ENCODE measurements at places on chromosomes 2 and 18. TPM values are rescaled to one million over a fixed set of nuclear protein-coding genes. Genes with fewer than 3 reads are reported as not detected.

DNA sequence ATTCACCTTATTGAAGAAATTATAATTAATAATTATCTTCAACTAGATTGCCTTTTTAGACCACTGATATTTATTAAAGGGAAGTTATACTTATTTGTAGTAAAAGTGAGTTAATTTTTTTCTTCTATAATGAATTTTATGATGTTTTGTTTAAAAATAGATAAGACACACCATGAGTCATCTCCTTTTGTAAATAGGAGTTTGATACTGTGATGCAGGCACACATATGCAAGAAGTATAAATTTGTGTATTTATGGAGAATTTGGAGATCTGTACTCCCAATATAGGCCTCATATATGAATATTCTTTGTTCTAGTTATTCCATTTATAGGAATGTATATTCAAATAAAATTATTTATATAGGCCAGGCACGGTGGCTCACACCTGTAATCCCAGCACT lies 703.5 kb upstream of the CHAC2 start:
- H3K36me3 ChIP-seq: no peaks in the 10 kb centered on the region
- H3K27me3 ChIP-seq: no peaks in the 10 kb centered on the region
- H3K27ac ChIP-seq: no peak overlapping the region
- no peak for DNase-seq
- H3K4me1 ChIP-seq: no peaks in the 10 kb centered on the region

GRCh38 chr2:32043561-32043960 lies 4.0 kb upstream of the DPY30 start:
- peaks cover 6% of the 10 kb centered on the region for H3K4me1 ChIP-seq
- H3K36me3 ChIP-seq: no peaks in the 10 kb centered on the region
- DNase-seq: no peak
- H3K4me3 ChIP-seq: no peak overlapping the region

GRCh38 chr2:232363784-232364615 lies 14.6 kb upstream of the ALPP start:
- H3K27me3 ChIP-seq: no peaks in the 10 kb centered on the region
- no peak overlapping the region for H3K27ac ChIP-seq
- no peaks in the 10 kb centered on the region for H3K36me3 ChIP-seq
- no peak for DNase-seq
- peaks cover 5% of the 10 kb centered on the region for H3K4me1 ChIP-seq

DNA sequence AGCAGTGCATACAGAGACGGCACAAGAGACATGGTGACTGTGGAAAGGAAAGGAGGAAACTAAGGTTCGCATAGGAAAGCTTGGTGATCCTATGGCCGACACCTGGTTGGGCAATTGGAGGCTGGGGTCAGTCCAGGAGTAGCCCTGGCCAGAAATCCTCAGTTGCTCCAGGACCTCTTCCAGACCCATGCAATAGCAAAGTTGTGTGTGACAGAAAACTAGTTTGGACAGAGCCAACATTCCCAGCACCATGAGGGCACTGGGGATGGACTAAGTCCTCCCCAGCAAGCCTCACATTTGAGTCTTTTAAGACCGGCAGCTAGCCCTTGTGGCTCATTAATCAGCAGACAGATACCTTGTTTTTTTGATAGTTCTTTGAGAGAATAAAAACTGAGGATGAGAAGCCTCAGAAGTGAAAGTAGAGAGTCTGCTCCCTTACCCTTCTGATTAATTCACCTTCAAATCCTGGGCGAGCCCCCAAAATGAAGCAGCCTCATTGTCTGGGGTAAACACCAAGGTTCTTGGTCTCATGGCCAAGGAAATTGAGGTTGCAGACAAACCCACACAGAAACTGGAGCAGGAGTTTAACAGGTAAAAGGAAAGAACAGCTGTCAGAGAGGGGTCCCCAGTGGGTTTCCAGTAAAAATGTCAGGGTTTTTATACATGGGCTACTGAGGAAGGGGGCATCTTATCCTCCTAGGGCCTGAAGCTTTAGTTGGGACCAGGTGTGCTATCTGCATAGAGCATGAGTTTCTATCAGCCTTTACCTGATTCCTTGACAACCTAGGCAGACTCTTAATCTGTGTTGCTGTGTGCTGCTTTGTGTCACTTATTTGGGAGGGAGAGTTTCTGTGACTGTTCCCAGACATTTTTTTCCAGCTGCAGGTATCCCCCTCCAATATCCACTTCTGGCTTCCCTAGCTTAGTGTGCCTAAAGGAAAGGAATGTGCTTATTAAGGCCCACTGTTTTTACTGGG lies 39.1 kb downstream of the STK17B start:
- no peaks in the 10 kb centered on the region for H3K36me3 ChIP-seq
- H3K4me1 ChIP-seq: no peaks in the 10 kb centered on the region
- no peaks in the 10 kb centered on the region for H3K27me3 ChIP-seq
- no peak overlapping the region for H3K27ac ChIP-seq

GRCh38 chr18:62360805-62361204 lies 35.7 kb downstream of the TNFRSF11A start:
- H3K4me1 ChIP-seq: no peaks in the 10 kb centered on the region
- no peaks in the 10 kb centered on the region for H3K36me3 ChIP-seq
- no peak overlapping the region for H3K27ac ChIP-seq

DNA sequence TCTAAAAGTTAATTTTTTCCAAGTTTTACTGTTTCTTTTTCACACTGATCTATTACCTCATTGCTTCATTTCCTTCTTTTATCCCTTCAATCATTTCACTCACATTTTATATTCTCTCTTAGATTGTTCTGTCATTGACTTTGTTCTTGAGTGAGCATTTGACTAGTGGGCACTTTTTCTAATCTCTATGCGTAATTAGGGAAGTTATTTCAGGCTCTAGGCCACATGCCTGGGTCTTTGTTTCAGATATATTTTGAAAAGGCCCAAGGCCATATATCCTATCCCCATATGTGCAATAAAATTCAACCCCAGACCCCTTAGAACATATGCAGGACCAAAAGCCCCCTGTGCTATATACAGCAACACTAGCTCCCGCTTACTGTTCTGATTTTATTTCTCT lies 61.2 kb downstream of the MSH6 start:
- DNase-seq: no peak
- H3K27ac ChIP-seq: no peak overlapping the region
- no peaks in the 10 kb centered on the region for H3K27me3 ChIP-seq
- H3K4me3 ChIP-seq: no peak overlapping the region

- H3K4me3 ChIP-seq: no peak overlapping the region
- H3K36me3 ChIP-seq: no peaks in the 10 kb centered on the region
- DNase-seq: no peak
- H3K4me1 ChIP-seq: no peaks in the 10 kb centered on the region
- H3K27ac ChIP-seq: no peak overlapping the region
Observed at GRCh38 chr18:63472380-63472779, 4.4 kb upstream of the SERPINB5 start.

Gene UGT1A10
- polyA plus RNA-seq: not detected

Gene MYO5B
- 12.5 TPM for polyA plus RNA-seq
